ENCODE measurements at places on chromosomes 7 and 10.

DNA sequence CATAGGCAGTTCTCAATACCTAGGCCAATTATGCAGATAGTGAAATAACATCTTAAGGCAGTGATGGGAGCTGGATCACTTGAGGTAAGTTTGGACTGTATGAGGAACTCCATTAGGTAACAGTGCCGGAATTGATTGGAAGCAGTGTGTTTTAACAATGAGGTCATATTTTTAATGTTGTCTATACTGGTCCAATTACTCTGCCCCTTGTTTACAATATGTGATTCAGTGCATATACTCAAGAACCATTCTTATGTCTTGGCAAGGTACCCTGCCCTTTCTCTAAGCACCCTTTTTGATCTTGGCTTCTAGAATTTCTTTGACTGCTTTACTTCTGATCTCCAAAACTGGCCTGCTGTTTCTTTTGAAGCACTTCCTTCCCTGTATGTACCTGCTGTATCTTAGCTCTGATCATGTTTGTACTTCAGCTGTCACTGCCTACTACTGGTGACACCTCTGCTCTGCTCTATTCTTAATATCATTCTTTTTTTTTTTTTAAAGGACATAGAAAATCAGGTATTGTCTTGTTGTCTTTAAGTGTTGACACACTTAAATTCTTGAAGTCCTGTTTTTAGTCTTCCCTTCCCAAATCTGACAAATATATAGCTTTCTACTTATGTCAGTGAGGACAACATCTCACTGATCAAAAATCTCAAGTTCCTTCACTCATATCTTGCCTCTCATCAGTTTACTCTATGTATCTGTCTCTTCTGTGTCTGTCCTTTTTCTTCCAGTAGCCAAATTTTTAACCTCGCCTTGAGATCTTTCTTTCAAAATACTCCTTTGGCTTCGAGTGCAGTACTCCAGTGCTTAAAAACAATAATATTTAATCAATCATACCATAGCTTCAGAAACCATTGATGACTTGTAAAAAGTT lies 46.4 kb upstream of the RPA3 start:
- no peak for DNase-seq

DNA sequence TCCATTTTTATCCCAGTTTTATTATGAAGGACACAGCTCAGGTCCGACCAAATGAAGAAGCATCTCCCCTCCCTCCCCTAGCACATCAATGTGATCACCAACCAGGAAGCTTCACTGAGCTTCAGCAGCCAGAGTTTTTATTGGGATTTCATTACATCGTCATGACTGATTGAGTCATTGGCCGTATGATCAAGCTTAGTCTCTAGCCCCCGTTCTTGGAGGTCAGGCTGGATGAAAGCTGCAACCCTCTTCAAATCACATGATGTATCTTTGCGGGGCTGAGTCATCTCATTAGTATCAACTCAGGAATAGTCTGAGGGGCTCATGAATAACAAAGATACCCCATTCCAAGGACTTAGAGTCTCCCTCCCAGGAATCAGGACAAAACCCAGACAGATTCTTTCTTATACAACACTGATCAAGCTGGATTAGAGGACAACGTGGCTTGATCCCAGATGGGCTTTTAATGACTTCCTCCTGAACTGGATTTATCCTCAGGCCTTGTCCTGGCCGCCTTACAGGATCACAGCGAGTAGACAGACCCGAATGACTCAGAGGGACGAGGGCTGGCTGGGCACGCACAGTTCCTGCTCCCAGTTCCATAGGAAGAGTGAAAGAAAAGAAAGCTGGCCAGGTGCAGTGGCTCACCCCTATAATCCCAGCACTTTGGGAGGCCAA lies 14.5 kb downstream of the LIMK1 start:
- no peak for DNase-seq

- no peak for DNase-seq
These were observed 110.0 kb upstream of the GATA3 start for GRCh38 chr10:7944537-7944936.

- DNase-seq, result no peak
These were observed 4.3 kb upstream of the ANKRD61 start for GRCh38 chr7:6026820-6027311.

GRCh38 chr10:99779335-99779734 lies 3.1 kb upstream of the ABCC2 start:
- DNase-seq, result no peak

GRCh38 chr10:9268176-9268575 lies 1213.7 kb downstream of the GATA3 start:
- DNase-seq, result no peak

DNA sequence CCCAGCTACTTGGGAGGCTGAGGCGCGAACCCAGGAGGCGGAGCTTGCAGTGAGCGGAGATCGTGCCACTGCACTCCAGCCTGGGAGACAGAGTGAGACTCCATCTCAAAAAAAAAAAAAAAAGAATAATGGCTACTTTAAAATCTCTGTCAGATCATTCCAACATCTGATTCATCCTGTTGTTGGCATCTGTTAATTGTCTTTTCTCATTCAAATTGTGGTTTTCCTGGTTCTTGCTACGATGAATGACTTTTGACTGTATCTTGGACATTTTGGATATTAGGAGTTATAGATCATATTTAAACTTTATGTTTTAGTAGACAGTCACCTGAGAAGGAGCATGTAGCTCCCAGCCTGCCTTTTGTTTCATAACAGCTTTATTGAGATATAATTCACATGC lies 8.5 kb downstream of the TPST1 start:
- DNase-seq, result no peak

DNA sequence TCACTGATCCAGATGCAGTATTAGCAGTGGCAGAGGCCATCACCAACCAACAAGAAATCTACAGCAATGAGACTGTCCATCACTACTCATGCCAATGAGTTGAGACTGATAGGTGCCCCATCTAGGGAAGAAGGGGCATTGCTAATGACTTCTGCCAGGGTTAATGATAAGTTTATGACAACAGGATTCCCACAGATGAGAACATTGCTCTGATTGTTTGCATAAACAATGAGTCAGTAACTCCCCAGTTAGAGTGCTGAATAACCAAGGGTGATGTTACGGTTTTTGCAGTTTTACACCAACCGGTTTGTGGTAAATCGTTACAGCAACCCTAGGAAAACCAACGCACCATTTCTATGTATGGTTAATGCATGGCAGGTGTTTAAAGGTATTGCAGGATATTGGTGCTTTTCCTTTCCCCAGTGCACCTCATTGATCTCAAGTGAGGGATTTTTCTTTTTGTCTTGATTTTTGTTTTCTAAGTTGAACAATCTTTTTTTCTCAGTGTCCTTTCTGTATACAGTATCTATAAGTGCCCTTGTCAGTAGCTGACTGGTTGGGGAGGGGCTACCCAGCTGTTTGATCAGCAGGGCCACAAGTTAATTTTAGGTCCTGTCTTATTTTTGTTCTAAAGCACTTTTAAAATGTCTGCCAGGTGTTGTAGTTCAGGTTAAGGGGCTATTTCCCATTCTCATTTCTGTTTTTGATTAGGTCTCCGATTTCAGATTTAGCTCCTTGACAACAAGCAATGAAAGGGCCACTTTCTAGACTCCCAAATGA lies 3.9 kb upstream of the CSGALNACT2 start:
- no peak for DNase-seq

DNA sequence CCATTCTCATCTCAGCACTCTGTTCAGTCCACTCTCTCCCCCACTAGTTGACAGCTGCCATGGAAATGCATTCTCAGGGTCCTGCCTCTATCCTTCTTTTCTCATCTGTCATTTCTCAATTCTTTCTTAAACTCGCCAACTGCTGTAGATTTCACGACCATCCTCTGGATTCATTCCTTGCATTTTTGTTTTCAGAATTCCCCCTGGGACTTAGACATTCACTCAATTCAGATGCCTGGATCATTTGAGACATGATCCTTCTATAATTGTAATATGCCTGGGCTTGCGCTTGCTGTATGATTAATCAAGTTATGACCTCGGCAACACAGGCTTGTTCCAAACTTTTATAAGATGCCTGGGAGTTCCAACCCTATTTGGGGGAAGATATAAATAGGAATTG lies 104.5 kb downstream of the RAB11FIP2 start:
- DNase-seq, result no peak

DNA sequence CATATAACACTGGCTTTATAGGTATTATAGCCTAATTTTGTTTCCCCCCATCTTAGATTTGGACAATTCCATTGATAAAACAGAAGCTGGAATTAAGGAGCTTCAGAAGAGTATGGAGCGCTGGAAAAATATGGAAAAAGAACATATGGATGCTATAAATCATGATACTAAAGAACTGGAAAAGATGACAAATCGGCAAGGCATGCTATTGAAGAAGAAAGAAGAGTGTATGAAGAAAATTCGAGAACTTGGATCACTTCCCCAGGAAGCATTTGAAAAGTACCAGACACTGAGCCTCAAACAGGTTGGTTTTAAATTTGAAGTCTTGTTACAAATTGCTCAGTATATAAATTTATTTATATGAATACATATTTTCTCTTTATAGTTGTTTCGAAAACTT lies 34.1 kb downstream of the SMC3 start:
- no peak for DNase-seq

- DNase-seq, result no peak
These were observed 77.4 kb upstream of the RET start for GRCh38 chr10:42999385-43000020.

- no peak for DNase-seq
These were observed 63.1 kb downstream of the BLNK start for GRCh38 chr10:96208271-96208670.

GRCh38 chr7:8151161-8151725 lies 110.7 kb downstream of the ICA1 start:
- DNase-seq, result no peak

Measured in stimulated activated CD8-positive, alpha-beta memory T cell treated with anti-CD3 and anti-CD28 coated beads, Interleukin-4, amount 100 ng/mL, for 1 hour (primary cell).